ENCODE measurements at places on chromosomes 11 and 22. TPM values are rescaled to one million over a fixed set of nuclear protein-coding genes. Genes with fewer than 3 reads are reported as not detected.

GRCh38 chr11:10385696-10386095 is 69.4 kb upstream of the AMPD3 start:
- no peak overlapping the region for H3K27ac ChIP-seq
- no peaks in the 10 kb centered on the region for H3K27me3 ChIP-seq
- H3K36me3 ChIP-seq = no peaks in the 10 kb centered on the region
- H3K4me1 ChIP-seq = no peaks in the 10 kb centered on the region
- DNase-seq = no peak

The OR52W1 gene
- polyA plus RNA-seq = not detected

GRCh38 chr11:73218830-73219215 is 742 bp downstream of the P2RY2 start:
- H3K27ac ChIP-seq = no peak overlapping the region
- no peak for DNase-seq
- no peaks in the 10 kb centered on the region for H3K36me3 ChIP-seq
- no peaks in the 10 kb centered on the region for H3K27me3 ChIP-seq
- peak overlapping the region; percentile 50 for H3K4me3 ChIP-seq
- H3K4me1 ChIP-seq = peaks cover 25% of the 10 kb centered on the region

The EML3 gene
- 128 TPM for polyA plus RNA-seq

The OR52A1 gene
- polyA plus RNA-seq = not detected

DNA sequence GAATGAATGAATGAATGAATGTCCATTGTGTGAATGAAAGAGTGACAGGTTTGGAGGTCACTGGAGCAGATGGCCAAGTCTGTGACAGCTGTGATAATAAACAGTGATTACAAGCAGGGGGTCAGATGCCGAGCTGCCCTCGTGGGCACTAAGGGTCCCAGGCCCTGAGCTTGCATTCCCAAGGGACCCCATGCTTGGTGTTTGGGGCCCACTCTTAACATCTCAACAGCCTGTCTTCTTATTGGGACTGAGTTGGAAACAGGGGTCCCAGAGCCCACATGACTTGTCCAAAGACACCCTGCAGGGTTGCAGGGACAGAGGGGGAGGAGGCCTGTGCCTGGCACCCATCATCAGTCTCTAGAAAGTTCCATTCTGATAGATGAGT is 12.0 kb upstream of the ANO1 start:
- H3K27me3 ChIP-seq = no peaks in the 10 kb centered on the region
- no peak for DNase-seq
- H3K27ac ChIP-seq = no peak overlapping the region
- no peaks in the 10 kb centered on the region for H3K4me1 ChIP-seq
- H3K36me3 ChIP-seq = no peaks in the 10 kb centered on the region

The BSCL2 gene
- 38.5 TPM for polyA plus RNA-seq

- no peak overlapping the region for H3K4me3 ChIP-seq
- H3K36me3 ChIP-seq = no peaks in the 10 kb centered on the region
- no peak for DNase-seq
- peaks cover 3% of the 10 kb centered on the region for H3K27me3 ChIP-seq
- no peaks in the 10 kb centered on the region for H3K4me1 ChIP-seq
- H3K27ac ChIP-seq = no peak overlapping the region
These were observed 104.5 kb downstream of the PDE3B start for GRCh38 chr11:14748090-14748489.

- peak within 1 kb of the TSS; percentile 57 for H3K4me3 ChIP-seq
- H3K36me3 ChIP-seq = no peaks in the 10 kb centered on the region
- peaks cover 17% of the 10 kb centered on the region for H3K4me1 ChIP-seq
- no peak within 1 kb of the TSS for H3K27ac ChIP-seq
These were observed at the start of gene LRRC10B for GRCh38 chr11:61507962-61508861. Gene LRRC10B, plus strand, starts transcription at chr11:61508749. Its CDS starts 250 bp downstream, at chr11:61508999.

The OR6T1 gene
- polyA plus RNA-seq = not detected

GRCh38 chr22:29054251-29054767 is 7.3 kb downstream of the C22orf31 start:
- no peak overlapping the region for H3K27ac ChIP-seq
- H3K36me3 ChIP-seq = no peaks in the 10 kb centered on the region
- DNase-seq = no peak
- H3K4me3 ChIP-seq = no peak overlapping the region
- H3K27me3 ChIP-seq = peaks cover 4% of the 10 kb centered on the region

- no peak for DNase-seq
- H3K27me3 ChIP-seq = no peaks in the 10 kb centered on the region
- no peaks in the 10 kb centered on the region for H3K4me1 ChIP-seq
- no peak overlapping the region for H3K4me3 ChIP-seq
- H3K27ac ChIP-seq = no peak overlapping the region
These were observed 29.2 kb downstream of the GUCY1A2 start for GRCh38 chr11:106989078-106989455.

The PLA2G3 gene
- not detected for polyA plus RNA-seq

The MPZL3 gene
- polyA plus RNA-seq = 1.5 TPM

- no peaks in the 10 kb centered on the region for H3K27me3 ChIP-seq
- H3K36me3 ChIP-seq = no peaks in the 10 kb centered on the region
- no peak for DNase-seq
- no peak overlapping the region for H3K4me3 ChIP-seq
These were observed 11.2 kb upstream of the CHST1 start for GRCh38 chr11:45676522-45677095.

The ST14 gene
- 36.2 TPM for polyA plus RNA-seq

- H3K27ac ChIP-seq = no peak overlapping the region
- no peaks in the 10 kb centered on the region for H3K27me3 ChIP-seq
- peaks cover 2% of the 10 kb centered on the region for H3K36me3 ChIP-seq
- DNase-seq = no peak
- H3K4me1 ChIP-seq = peaks cover 10% of the 10 kb centered on the region
These were observed 13.6 kb downstream of the PARVB start for GRCh38 chr22:44037519-44038375.

GRCh38 chr11:20113149-20113438 is 47.2 kb downstream of the DBX1 start:
- H3K27me3 ChIP-seq = no peaks in the 10 kb centered on the region
- H3K27ac ChIP-seq = no peak overlapping the region
- H3K4me1 ChIP-seq = no peaks in the 10 kb centered on the region
- DNase-seq = no peak
- no peak overlapping the region for H3K4me3 ChIP-seq

The SLC22A12 gene
- polyA plus RNA-seq = not detected

- H3K27me3 ChIP-seq = no peaks in the 10 kb centered on the region
- H3K36me3 ChIP-seq = no peaks in the 10 kb centered on the region
- no peak overlapping the region for H3K4me3 ChIP-seq
- peaks cover 49% of the 10 kb centered on the region for H3K4me1 ChIP-seq
These were observed 6.8 kb upstream of the INSC start for GRCh38 chr11:15107730-15108515.

- no peak for DNase-seq
- no peak overlapping the region for H3K4me3 ChIP-seq
- H3K36me3 ChIP-seq = no peaks in the 10 kb centered on the region
These were observed 31.7 kb upstream of the ABCC8 start for GRCh38 chr11:17508306-17508705.
